ENCODE measurements at places on chromosomes 5 and 9.

GRCh38 chr5:6291961-6292360 lies 86.4 kb downstream of the MED10 start:
- DNase-seq, result no peak

DNA sequence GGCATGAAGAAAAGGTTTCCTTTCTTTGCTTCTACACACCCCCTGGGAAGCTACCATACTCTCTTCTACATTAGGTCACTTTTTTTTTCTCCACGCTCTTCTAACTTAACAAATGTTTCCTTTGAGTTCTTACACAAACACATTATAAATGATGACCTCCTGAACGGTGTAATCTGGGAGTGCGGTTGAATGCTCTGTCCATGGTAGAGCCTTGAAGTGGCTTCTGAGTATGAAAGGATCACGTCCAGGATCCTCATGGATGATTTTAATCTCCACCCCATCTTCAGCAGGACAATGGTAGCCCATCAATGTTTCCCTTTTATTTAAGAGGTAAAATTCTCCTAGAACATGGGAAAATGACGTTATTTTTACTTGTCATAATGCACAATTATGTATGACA lies 587.3 kb downstream of the SEMA5A start:
- DNase-seq, result no peak

- DNase-seq, result no peak
These were observed 141.9 kb downstream of the CDK5RAP2 start for GRCh38 chr9:120438111-120438510.

DNA sequence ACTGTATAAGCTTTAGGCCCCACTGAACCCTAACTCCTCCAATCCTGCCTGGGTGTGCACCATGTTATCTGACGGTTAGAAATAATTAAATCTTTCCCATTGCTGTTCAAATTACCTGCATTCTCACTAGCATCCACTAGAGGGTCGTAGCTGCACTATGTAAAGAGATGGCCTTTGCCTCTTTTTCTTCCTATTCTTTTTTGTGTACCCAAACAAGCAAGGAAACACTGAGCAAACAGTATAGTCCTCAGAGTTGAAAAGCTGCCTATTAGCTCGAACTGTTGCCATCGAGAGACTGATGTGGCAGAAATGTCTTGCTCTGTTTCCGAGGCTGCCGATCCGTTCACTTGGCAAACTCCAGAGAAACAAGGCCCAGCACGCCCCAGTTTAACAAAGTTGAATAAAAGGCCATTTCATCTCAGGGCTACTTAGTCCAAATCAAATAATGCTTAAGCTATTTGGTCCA lies 163.8 kb upstream of the TRPM3 start:
- DNase-seq, result peak; percentile 20

- no peak for DNase-seq
These were observed 1.9 kb downstream of the MIGA2 start for GRCh38 chr9:129038109-129038852.

GRCh38 chr9:26983340-26983739 lies 22.1 kb downstream of the LRRC19 start:
- DNase-seq, result no peak

- no peak for DNase-seq
These were observed 23.9 kb downstream of the ADGRD2 start for GRCh38 chr9:124474151-124474550.

- DNase-seq, result no peak
These were observed 116.8 kb downstream of the ARHGAP26 start for GRCh38 chr5:142886956-142887355.

- no peak for DNase-seq
These were observed 688.3 kb upstream of the WWC1 start for GRCh38 chr5:167603135-167603534.

GRCh38 chr5:129899454-129899853 lies 4.8 kb upstream of the CHSY3 start:
- no peak for DNase-seq

- no peak for DNase-seq
These were observed 59.9 kb downstream of the TRIM36 start for GRCh38 chr5:115109840-115110239.

- DNase-seq, result no peak
These were observed 75.8 kb upstream of the PCSK5 start for GRCh38 chr9:75814667-75815066.

DNA sequence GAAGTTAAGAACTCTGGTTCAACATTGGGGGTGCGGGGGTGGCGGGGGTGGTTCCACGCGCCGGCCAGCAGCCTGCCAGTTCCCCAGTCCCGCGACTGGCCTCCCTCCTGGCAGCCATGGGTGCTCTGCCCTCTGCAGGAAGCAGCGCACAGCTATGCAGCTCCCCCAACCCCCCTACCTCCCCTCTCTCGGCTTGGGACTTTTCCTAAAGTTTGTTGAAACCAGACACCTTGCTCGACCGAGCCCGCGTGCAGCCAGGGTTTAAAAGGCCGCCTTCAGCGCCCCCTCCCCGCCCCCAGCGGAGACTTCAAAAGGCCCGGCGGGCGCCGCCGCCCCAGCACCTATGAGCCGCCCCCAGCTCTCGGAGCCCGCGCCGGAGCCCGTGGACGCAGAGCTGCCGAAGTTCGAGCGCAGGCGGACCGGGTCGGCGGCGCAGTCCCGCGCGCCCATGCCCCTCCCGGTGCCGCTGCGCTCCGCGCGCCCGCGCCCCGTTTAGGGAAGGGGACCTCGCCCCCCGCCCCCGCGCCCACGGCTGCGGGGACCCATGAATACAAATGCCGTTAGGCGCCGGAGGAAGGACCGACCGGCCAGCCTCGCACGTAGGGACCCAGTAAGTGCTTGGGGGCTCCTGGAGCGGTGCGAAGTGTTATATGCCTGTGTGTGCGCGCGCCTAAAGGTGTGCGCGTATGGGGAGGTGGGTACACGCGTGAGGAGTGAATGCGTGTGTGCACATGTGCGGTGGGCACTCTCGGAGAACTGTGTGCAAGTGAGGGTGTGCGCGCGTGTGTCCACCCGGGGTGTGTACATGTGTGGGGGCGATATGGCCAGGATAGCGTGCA lies 1.4 kb upstream of the COL27A1 start:
- no peak for DNase-seq

DNA sequence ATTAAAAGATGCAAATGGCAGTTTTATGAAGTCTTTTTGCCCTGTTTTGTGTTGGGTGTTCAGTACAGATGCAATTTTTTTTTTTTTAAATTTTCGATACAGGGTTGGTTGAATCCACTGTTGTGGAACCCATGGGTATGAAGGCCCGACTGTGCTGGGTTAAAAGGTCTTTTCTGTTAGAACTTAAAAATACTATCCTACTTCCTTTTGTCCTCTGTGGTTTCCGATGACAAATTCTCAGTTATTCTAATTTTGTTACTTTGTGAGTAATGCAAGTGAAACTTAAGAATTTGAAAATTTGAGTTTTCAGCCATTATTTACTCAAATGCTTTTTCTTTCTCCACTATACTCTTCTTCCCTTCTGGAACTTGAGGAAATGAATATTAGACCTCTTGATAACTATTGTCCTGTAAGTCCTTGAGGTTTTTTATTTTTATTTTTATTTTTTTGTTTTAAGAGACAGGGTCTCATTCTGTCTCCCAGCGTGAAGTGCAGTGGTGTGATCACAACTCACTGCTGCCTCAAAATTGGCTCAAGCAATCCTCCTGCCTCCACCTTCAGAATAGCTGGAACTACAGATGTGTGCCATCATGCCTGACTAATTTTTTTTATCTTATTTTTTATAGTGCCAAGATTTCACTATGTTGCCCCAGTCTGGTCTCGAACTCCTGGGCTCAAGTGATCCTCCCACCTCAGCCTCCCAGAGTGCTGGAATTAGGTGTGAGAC lies 67.5 kb downstream of the ZCCHC7 start:
- no peak for DNase-seq

DNA sequence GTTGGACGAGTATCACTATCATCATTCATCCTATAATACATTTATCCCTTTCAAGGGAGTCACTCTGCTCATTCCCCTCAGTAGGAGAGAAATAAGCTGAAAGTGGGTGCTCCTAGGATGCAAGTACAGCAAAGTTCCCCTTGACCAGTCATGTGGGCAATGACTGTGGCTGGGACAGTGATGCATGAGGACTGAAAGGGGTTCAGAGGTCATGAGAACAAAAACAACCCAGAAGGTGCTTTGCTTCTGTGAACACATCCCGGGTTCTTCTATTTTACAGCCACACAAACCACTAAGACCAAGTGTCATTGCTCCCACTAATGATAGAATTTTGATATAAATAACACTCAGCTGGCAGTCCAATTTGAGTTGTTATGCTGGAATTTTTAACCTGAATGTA lies 177.8 kb upstream of the ADCY2 start:
- DNase-seq, result no peak

DNA sequence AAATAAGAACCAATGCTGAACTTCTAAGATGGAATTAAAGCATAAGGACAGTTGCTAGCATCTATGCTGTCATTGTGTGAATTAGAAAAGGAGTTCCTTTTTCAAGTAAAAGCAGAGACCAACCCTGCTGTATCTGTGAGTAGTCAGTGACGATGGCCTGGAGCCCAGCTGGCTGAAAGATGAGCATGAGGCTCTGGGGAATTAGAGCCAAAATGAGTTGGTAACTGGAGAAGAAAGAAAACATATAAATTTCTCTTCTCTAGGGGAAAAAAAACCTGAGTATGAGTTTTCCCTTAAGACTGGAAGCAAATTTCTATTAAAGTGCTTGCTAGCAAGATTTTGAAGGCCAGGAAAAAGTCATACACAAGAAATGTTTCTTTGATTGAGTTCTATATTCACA lies 1.6 kb upstream of the SPZ1 start:
- DNase-seq, result no peak

DNA sequence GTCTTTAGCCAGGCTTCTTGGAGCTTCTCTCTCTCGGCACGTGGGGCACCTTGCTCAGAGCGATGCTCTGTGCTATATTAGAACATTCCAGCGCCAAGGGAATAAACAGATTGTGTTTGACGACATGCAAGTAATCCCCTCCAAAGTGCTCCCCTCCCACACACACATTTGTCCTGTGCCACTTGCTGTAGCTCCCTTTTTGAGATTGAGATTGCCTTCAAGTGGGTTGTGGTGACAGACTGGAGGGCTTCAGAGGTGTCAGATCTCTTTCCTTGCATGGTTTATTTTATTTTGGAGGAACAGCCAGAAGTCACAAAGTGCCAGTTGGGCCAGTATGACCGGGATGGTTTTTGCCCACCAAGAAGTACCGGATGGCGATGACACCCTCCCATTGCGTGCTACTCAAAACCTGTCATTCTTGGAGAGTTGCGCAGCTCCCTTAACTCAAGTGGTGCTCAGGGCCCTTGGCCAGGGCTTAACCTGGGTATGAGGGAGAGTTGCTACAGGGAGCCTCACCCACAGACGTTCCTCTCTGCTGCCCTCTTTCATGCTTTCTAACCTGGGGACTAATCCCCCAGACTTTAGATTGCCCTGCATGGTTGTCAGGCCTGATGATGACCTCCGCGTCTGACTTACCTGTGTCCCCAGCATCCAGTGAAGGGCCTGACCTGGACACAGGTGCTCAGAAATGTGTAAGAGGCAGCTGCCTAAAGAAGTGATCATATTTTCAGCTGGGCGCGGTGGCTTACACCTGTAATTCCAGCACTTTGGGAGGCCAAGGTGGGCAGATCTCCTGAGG lies 18.8 kb upstream of the RPL26L1 start:
- DNase-seq, result no peak

- DNase-seq, result no peak
These were observed 148.1 kb downstream of the PDE4D start for GRCh38 chr5:59745415-59745863.

- DNase-seq, result peak; percentile 1
These were observed 617.4 kb downstream of the SLCO4C1 start for GRCh38 chr5:101678481-101679193.

DNA sequence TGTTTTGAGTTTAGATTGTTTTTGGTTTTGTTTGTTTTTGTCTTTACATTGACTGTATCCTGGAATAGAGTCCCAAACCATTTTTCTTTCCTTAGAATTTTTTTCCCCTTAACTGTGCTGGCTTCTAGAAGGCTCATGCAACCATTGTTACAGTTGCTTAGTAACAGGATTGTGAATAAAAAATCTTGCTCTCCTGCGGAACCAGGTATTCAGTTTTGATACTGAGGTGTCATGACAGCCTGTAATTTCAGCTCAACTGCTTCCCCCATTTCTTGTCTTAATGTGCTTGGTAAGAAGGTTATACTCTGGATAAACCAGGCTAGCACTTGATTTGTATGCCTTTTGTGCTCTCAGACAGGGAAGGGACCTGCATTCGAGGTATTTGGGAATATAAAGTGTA lies 42.1 kb downstream of the FOCAD start:
- no peak for DNase-seq

DNA sequence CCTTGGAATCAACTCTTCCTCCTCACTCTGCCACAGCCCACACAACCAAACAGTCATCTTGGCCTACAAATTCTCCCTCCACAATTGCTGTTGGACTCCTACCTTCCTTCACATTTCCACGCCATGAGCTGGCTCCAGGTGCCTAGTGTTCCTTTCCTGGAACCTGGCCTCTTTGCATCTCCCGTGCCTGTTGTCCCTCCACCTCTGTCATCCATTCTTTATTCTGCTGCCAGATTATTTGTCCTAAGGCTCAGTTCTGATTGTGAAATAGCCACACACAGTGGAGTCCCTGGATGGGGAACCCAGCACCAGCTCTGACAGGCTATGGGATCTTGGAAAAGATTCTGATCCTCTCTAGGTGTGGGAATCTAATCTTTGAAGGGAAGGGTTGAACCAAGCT lies 109.1 kb upstream of the ANKH start:
- DNase-seq, result no peak

DNA sequence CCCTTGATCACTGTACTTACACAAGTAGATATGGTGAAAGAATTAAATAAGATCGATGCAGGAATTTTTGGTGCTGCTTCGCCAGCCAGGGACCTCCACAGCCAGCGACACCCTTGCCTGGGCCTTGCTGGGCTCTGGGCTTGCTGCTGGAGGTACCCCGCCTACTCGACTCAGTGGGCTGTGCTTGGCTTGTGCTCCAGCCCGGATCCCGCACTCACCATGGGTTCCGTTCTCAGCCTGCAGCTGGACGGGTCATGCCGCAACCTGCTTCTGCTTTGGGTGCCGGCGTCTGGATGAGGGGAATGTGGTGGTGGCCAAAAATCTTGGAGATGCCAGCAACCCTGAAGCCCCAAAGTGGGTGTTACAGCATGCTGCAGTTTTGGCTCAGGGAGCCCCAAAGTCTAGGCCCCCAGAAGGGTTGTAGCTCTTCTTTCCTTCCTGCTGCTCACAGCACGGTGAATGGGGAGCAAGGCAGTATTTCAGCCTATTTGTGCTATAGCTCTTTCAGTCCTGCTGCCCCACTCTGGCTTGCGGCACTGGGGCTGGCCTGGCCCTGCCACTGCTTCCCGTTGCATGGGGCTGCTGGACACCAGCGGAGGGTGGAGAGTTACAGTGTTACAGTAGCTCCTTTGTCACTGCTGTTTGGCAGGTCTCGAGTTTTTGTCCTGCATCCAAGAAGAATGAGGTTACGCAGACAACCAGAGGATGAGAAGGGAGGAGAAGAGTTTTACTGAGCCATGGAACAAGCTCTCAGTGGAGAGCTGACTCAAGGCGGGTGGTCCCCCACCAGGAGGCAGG lies 48.0 kb downstream of the TARS1 start:
- DNase-seq, result no peak

GRCh38 chr9:1702701-1703100 lies 312.4 kb upstream of the SMARCA2 start:
- no peak for DNase-seq
